Heart left ventricle (tissue), 16 donors: ENCODE measurements at places on chromosomes 16 and 17. TPM values are rescaled to one million over a fixed set of nuclear protein-coding genes. Genes with fewer than 3 reads are reported as not detected.

DNA sequence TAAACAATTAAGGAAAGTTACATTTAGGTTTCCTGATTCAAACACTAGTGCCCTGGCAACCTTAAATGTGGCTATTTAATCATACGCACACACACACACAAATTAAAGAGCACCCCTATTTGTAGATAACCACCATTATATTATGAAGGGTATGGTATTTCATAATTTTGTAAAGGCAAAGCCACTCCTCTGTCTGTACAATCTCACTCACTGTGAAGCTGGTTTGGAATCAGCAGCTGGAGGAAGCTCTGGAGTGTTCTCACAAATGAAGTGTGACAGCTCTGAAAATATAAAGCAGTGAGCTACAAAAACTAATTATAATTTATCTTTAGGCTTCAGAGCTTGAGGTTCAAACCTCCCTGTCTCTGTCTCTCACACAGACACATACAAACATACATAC, 57.9 kb upstream of the KCNJ16 start:
- DNase-seq, result no peak

DNA sequence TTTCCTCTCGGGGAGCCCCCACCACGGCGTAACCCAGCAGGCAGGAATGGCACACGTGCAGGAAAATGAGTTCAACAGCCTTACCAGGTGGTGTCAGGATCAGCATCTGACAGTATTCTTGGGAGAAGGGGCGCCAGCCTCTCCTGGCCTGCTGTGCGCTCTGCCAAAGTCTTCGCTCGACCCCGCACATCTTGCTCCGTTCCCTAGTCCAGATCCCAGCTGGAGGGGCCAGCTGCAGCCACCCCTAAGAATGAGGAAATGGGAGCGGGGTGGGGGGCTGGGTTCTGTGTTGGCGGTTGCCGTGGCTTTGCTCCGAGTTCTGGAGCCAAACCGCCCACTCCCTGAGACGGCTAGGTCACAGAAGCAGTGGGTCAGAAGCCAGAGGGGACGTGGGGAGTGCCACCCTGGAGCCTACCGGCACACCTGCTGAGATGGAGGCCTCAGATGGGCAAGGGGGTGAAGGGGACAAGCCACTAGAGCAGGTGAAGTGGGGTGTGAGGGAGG, at the start of gene CHCT1:
TSS of gene CHCT1 (plus strand) at position 328 of the 504 bp plus-strand sequence. CDS start at position 432, 104 bp downstream.
- peak; percentile 13 for DNase-seq

STH gene
- total RNA-seq, result not detected

GRCh38 chr16:66705790-66706505, 9.4 kb upstream of the CMTM4 start:
- DNase-seq, result peak; percentile 79

DNA sequence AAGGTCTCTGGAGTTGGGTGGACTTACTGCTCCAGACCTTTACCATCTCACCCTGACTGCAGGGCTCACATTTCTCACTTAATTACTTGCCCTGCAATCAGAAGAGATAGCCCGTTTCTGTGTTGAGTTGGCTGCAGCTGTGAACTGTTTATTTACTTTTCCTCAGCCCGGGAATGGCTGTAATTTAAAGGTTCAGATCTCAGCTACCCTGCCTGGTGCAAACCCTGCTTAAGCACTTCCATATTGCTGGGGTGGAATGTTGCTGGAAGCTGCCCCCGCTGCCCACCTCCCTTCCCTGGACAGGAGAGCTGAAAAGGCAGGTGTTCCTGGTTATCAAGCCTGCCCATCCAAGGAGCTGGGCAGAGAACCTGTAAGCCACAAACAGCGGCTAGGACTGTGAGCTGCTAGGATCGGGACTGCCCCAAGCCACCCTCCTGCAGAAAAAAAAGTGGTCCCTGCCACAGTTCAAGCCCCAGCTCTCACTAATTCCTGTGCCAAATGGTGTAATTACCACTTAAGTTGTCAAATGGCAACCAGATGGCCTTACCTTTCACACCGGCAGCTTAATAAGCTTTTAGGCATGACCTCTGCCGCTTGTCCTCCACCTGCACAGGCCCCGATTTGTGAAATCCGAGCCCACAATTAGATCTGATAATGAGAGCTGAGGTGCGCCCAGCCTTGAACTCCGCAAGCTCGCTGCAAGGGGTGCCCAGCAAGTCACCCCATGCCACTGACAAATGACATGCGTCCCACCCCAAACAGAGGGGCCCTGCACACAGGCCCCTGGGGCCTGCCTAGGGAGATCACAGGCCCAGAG, 269.8 kb downstream of the C16orf95 start:
- no peak for DNase-seq

DNA sequence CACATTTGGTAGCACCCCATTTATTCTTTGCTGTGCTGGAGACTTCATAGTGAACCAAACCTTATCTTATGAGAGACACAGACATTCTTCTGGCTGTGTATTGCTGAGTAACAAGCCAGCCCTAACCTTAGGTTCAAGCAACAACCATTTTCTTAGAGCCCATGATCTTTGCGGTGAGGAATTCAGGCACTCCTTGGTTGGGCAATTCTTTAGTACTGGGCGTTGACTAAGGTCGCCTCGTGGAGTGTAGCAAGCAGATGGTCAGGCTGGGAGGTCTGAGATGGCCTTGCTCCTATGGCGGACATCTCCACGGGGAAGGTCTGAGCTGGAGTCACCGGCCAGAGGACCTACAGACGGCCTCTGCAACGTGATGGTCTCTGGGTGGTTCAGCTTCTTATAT, 43.1 kb downstream of the ARSG start:
- no peak for DNase-seq

DRC7 gene
- total RNA-seq, result not detected

DNA sequence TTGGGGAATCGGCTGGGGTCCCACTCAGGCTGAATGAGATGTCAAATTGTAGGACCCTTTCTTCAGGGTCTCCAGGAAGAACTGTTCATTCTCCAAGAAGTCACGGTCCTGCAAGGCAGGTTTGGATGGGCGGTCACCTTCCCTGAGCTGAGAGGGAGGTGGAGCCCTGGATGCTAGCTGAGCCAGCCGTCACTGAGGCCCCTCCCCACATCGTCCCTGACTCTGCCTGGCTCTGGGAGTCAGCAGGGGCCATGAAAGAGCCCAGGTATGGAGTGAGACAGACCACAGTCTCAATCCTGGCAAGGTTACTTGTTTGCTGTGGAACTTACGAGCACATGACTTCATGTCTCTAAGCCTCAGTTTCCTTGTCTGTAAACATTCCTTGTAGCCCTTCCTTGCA, 6.0 kb upstream of the MRPL38 start:
- no peak for DNase-seq

DNA sequence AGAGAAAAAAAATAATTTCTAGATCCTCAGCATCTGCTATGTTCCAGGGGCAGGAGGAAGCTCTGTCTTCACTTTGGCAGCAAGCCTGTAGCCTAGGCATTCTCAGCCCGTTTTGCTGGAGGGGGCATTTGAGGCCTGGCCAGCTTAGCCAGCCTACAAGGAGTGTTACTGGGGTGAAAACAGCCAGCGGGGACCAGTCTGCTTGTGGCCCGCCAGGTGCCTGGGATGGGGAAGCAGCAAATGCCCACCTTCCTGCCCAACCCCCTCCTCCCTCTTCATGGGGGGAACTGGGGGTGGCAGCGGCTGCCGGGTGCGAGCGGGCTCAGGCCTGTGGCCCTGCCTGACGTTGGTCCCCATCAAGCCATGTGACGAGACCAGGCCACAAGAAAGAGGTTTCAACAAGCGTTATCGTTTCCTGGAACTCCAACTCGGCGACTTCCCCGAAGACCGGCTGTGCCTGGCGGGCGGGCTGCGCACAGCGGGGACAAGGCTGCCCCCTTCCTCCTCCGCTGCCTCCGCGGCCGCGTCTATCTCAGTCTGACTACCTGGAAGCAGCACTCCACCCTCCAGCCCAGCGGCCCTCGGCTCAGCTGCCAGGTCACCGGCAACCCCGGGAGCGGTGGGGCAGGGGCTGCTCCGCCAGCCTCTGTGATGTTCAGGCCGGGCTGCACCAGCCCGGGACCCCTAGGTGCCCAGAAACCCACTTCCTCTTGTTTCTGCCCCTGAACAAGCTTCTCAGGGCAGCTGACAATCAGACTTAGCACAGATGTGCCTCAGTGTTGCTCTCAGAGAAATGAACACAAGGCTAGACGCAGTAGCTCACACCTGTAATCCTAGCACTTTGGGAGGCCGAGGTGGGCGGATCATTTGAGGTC, 22.9 kb downstream of the SOCS1 start:
- peak; percentile 43 for DNase-seq

GRCh38 chr16:9499941-9500593, 408.6 kb downstream of the HAPSTR1 start:
- DNase-seq, result no peak

- no peak for DNase-seq
These were observed 10.5 kb downstream of the SLC5A10 start for GRCh38 chr17:18962494-18962815.

NPTX1 gene
- total RNA-seq, result not detected

DNA sequence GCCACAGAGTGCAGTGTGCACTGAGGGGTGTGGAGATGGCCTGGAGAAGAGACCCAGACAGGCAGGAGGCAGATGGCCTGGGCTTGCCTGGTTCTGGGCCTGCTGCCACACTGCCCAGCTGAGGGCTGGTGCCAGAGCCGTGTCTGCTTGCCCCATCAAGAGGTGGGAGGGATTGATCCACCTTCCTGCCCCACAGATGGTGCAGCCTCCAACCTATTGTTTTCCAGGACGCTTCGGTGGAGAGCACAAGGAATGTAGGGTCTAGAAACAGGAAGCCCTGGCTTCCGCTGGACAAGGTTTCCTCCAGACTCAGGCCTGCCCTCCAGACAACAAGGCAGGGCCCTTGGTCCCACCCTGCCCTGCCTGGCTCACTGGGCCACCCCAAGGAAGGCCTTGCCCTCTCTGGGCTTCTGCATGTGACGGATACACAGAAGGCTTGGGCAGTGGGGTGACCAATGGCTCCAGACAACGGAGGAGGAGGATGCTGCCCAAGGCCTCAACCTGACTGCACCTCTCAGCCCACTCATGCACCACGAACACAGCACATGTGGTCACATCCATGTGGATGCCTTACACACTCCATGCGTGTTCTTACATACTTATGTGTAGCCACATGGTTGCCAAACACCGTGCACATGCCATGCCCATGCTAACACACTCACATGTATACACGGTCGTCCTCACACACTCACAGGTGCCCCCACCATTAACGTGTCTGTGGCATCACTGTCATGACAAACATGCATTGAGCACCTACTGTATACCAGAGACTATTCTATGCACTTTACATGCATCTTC, 6.5 kb upstream of the CDH5 start:
- DNase-seq, result peak; percentile 53

ZPBP2 gene
- not detected for total RNA-seq

PRAC1 gene
- not detected for total RNA-seq

GRCh38 chr17:61324950-61325349, 74.7 kb upstream of the TBX2 start:
- no peak for DNase-seq

DNA sequence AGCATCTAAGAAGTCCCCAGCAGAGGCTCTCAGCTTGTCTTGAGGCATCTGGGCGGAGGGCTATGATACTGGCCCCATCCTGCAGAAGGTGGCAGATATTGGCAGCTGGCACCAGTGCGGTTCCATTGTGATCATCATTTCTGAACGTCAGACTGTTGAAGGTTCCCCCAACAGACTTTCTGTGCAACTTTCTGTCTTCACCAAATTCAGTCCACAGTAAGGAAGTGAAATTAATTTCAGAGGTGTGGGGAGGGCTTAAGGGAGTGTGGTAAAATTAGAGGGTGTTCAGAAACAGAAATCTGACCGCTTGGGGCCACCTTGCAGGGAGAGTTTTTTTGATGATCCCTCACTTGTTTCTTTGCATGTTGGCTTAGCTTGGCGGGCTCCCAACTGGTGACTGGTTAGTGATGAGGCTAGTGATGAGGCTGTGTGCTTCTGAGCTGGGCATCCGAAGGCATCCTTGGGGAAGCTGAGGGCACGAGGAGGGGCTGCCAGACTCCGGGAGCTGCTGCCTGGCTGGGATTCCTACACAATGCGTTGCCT, at the start of gene CIITA:
TSS of gene CIITA (plus strand) at position 404 of the 543 bp plus-strand sequence. CDS start at position 533, 129 bp downstream.
- DNase-seq, result peak; percentile 70

- DNase-seq, result no peak
These were observed 98.1 kb downstream of the GNAO1 start for GRCh38 chr16:56289416-56289815.

NPIPA3 gene
- total RNA-seq, result 0.70 TPM

DNA sequence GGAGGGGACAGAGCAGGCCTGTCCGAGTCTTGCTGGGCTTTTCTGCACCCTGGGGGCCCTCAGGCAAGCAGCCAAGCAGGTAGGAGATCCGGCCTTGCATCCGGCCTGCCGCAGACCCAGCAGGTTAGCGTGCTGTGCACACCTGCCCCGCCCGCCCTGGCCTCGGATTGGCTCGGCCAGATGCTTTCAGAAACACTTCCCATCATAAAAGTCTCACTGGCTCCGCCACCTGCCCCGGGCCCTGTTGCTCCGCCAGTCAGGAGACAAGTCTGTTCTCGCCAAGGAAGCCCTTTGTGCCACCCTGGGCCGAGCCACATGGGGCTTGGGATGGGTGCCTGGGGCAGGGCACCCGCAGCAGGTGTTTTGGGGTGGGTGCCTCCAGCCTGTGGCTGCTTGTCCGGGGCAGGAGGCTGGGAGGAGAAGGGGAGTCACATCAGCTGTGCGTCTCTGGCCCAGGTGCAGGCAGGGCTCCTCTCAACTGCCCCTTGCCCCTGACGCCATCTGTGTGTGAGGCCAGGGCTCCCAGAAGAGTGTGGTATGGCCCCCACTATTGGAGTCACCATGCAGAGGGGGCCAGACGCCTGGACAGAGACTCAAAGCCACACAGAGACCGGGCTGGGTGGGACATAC, 228.2 kb upstream of the GSE1 start:
- DNase-seq, result peak; percentile 14

- no peak for DNase-seq
These were observed 121.5 kb downstream of the WSCD1 start for GRCh38 chr17:6191405-6192324.

GRCh38 chr17:17313350-17313991, 10.3 kb downstream of the NT5M start:
- DNase-seq, result no peak

GRCh38 chr16:4392382-4393239, 21.0 kb downstream of the VASN start:
- DNase-seq, result peak; percentile 31

WFDC1 gene
- total RNA-seq, result 5.4 TPM

DNA sequence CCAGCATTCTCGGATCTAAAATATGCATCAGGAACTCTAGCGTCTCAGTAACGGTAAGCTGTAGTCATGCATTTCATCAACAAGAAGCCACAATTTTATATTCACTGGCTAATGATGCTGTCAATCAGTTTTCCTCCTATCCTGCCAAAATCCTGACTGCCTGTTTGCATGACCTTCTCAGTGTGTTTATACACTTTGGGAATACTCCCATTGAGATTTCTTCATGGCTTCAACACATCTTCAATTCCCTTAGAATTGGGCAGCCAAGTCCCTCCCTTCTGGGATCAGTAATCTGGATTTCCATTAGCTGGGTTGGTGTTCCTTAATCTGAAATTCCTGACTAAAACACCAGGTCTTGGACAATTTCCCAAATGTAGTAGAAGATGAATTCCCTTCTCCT, 348.9 kb upstream of the DYNLRB2 start:
- no peak for DNase-seq

GRCh38 chr16:83898463-83899271, at the start of gene MLYCD:
MLYCD (plus strand) TSS chr16:83899115; CDS start chr16:83899145, 30 bp downstream.
- peak; percentile 93 for DNase-seq

- no peak for DNase-seq
These were observed 1.4 kb downstream of the WSCD1 start for GRCh38 chr17:6071528-6072065.

C16orf74 gene
- 4.1 TPM for total RNA-seq

GRCh38 chr16:53787423-53787822, 83.5 kb downstream of the FTO start:
- DNase-seq, result no peak

CCL18 gene
- total RNA-seq, result 2.5 TPM

TERB1 gene
- not detected for total RNA-seq

GRCh38 chr16:49889725-49890397, 33.9 kb upstream of the ZNF423 start:
- no peak for DNase-seq
